ENCODE measurements at places on chromosomes 6 and 20. TPM values are rescaled to one million over a fixed set of nuclear protein-coding genes. Genes with fewer than 3 reads are reported as not detected.

DNA sequence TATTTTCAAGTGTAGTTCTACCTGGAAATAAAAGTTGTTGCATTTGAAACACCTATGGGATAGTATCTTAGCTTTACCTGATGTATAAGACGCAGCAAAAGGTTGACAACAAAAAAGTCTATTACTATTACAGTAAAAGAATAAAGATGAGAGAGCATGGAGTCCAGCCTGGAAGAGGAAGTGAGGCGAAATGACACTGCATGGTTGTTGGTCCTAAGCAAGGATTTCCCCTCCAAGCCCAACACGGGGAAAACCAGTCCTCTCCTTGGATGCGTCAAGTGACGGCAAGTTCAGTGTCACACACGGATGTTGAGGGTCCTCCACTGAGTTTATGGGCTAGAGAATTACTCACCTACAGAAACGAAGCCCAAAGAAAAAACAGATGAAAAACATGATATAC lies 51.7 kb downstream of the COL11A2 start:
- DNase-seq = no peak

GRCh38 chr20:50982363-50982762 lies 23.7 kb downstream of the MOCS3 start:
- peak; percentile 86 for DNase-seq

DNA sequence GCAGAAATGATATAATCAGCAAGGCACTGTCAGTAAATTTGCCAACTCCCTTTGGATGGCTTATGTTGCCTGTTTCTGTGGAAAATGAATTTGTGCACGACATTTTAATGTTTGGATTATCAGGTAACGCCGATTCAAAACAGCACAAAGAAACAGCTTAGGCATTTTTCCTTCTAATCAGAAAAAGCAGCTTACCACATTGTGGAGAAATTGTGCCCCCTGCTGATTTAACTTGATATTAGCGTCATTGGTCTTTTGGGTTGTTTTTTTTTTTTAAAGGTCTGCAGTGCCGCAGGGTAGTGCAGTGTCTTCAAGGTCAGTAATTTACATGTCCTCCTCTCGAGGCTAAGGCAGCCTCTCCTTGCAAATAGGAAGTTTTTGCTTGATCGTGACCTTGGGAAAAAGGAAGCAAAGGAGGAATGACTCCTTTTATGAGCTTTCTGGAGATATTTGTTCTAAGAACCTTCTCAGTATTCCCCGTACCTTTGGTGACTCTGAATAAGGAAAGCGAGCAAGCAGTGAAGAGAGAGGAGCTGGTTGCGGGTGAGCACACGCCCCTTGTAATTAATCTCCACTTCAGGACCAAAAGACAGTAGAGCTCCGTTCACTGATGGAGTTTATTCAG lies 79.1 kb downstream of the ELOVL4 start:
- DNase-seq = no peak

DNA sequence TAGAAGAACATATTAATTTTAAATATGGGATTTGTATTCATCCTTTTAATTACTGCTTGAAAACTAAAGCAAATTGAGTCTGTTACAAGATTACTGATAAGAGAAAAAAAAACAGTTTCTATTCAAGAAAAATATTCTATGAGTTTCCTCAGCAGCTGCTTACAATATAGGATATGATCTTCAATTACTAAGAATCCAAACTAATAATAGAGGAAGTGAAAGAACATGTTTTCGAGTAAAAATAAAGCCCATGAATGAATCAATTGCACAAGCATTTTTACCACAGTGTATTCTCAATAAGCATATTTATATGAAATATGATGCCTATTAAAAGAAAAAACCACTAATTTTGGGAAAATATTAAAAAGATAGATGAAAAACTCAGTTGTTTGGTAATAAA lies 63.4 kb downstream of the AHI1 start:
- DNase-seq = no peak

DNA sequence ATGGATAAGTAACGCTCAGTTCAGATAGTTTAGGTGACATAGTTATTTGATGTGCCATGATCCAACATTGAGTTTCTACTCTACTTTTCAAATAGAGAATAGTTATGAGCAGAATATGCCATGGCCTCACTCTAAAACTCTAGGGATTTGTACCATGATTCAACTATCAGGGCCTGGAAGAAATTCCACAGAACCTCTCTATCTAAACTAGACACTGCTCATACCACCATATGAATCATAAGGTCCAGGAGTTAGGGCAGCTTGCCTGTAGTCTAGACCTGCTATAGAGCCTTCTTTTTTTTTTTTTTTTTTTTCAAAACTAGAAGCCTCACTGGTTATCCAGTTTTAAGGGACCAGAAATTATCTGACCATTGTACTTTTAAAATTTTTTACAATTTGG lies 571.8 kb upstream of the IMPG1 start:
- DNase-seq = no peak

The SLC26A8 gene
- 0.24 TPM for total RNA-seq

The MMS22L gene
- total RNA-seq = 9.2 TPM

DNA sequence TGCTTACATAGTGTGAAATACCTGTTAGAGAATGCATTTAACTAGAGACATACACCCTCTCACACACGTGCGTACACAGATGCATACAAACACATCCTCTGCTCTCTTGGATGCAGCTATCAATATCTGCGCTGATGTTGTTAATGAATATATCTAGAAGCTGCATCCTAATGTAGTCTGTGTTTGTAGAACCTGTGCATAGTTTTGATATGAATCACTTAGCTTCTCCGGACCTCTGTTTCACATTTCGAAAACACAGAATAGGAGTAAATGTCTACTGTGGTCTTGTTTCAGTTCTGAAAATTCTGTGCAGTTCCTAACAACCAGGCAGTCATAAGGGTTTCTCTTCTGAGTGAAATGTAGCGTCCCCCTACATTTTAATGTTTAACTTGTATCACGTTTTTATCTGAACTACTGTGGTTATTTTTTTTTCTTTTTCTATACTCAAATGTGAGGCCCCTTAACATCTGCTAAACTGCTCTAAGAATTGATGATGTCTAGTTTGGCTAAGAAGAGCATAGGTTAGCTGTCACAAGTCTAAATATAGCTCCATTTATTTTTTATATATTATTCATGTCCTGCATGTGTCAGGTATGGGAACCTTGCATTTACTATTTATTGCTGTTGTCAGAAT lies 254.5 kb downstream of the TMEM242 start:
- DNase-seq = no peak

The HLA-DPA1 gene
- 84.9 TPM for total RNA-seq

The ABHD16B gene
- total RNA-seq = not detected

GRCh38 chr6:110528101-110528929 lies 51.9 kb upstream of the SLC22A16 start:
- no peak for DNase-seq

DNA sequence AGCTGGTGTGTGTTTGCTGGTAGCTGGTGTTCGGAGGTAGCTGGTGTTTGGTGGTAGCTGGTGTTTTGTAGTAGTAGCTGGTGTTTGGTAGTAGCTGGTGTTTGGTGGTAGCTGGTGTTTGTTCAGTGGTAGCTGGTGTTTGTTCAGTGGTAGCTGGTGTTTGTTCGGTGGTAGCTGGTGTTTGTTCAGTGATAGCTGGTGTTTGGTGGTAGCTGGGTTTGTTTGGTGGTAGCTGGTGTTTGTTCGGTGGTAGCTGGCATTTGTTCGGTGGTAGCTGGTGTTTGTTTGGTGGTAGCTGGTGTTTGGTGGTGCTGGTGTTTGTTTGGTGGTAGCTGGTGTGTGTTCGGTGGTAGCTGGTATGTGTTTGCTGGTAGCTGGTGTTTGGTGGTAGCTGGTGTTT lies 48.0 kb downstream of the BMP7 start:
- no peak for DNase-seq

GRCh38 chr6:72559555-72559954 lies 62.3 kb upstream of the KCNQ5 start:
- no peak for DNase-seq

DNA sequence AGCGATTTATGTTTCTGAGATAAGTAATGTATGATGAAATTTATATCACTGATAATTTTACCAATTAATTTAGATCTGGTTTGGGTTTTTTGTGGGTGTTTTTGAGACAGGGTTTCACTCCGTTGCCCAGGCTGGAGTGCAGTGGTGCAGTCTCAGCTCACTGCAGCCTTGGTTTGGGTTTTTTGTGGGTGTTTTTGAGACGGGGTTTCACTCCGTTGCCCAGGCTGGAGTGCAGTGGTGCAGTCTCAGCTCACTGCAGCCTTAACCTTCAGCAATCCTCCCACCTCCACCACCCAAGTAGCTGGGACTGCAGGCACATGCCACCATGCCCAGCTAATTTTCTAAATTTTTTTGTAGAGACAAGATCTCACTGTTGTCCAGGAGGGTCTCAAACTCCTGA lies 13.0 kb downstream of the MRS2 start:
- DNase-seq = no peak

The CCN6 gene
- not detected for total RNA-seq

The PFDN6 gene
- 31.0 TPM for total RNA-seq

- no peak for DNase-seq
These were observed 15.9 kb downstream of the PRDM1 start for GRCh38 chr6:106102034-106102433.

- no peak for DNase-seq
These were observed 9.7 kb downstream of the CNBD2 start for GRCh38 chr20:35978041-35978513.

- DNase-seq = no peak
These were observed 613.0 kb downstream of the UTRN start for GRCh38 chr6:144898052-144898689.

GRCh38 chr6:70706491-70707123 lies 38.9 kb downstream of the SMAP1 start:
- no peak for DNase-seq

The CST2 gene
- total RNA-seq = not detected

- DNase-seq = no peak
These were observed 70.4 kb downstream of the THBS2 start for GRCh38 chr6:169183233-169183632.

DNA sequence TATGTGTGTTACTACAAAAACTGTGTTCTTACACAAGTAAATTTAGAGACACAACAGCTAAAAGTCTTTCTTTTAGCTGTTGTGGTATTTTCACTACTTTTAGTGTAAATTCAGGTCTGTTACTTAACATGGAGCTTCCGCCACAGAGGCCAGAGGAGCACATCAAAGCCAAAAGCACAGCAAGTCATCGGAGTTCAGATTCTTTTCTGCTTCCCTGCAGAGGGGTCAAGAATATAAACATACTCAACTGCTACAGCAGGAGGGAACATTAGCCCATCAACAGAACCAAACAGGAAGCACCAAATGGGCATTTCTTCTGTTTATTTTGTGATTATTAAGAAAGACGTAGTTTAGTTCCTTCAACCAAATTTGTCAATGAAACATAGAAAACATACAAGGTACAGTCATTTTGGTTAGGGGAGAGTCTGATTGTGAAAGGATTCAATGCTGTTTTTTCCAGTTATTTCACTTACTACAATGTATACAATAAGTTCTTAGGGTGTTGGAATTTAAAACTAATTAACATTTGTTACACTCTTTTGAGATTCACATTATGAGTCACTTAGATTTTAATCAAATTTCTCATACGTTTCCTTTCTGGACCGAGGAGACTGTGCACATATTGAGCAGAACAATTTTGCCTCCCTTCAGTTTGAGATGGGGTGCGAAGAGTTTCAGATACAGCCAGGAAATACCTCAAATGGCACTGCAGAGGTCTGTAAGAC lies 42.8 kb upstream of the DSE start:
- DNase-seq = no peak

DNA sequence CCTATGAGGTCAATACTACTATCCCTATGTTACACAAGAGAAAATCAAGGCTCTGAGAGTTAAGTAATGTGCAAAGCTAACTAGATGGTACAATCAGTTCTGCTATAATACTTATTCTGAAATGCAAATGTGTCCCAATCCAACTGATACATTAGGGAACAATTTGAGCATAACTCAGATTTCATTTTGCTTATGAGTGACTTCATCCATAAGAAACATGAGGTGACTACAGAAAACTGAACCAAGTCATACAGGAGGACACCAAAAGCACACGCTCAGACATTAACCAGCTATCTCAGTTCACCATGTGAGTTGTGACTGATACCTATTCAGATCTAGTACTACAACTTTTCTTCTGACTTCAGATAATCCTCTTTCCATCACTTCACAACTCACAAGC lies 179.9 kb upstream of the RUNX2 start:
- no peak for DNase-seq

The IL17F gene
- not detected for total RNA-seq

- no peak for DNase-seq
These were observed 663 bp upstream of the SMIM28 start for GRCh38 chr6:138377042-138377441.

The ECT2L gene
- total RNA-seq = 0.33 TPM

The DEFB118 gene
- total RNA-seq = not detected

- DNase-seq = no peak
These were observed 217.7 kb downstream of the ARHGAP18 start for GRCh38 chr6:129492260-129492659.

DNA sequence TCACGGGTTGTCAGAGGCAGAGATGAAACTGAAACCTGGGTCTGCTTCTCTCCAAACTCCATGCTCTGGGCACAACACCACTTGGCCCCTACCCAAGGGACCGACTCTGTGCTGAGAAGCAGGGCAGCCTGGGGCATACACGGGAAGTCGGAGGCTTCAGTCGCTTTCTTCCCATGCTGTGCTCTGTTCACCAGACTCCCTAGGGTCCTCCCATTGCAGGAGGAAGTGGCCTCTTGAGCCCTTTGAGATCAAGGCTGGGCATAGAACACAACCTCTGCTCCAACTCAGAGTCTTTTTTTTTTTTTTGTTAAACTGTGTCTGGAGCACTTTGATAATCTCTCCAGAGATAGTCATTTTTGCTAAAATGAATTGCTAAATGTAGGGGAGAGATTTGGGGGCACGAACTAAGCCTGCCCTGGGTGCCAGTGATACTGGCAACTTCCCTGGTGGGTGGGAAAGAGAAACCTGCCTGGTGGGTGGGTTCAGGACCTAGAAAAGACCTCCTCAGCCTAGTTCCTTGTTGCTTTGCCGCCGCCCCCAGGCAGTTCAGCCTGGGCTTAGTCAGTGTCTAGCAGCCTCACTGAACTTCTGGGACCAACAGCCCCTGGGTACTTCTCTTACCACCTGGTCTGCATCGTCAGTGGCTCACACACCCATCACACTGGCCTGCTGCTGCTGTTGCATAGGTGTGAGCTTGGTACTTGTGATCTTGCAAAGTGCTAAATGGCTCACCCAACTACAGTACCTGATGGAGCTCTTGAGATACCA lies 62.0 kb downstream of the PPP1R14C start:
- no peak for DNase-seq

GRCh38 chr20:39813190-39813829 lies 851.2 kb downstream of the DHX35 start:
- DNase-seq = no peak

GRCh38 chr6:68046756-68047155 lies 588.3 kb upstream of the ADGRB3 start:
- DNase-seq = no peak
